ENCODE measurements at places on chromosomes 1 and 21.

DNA sequence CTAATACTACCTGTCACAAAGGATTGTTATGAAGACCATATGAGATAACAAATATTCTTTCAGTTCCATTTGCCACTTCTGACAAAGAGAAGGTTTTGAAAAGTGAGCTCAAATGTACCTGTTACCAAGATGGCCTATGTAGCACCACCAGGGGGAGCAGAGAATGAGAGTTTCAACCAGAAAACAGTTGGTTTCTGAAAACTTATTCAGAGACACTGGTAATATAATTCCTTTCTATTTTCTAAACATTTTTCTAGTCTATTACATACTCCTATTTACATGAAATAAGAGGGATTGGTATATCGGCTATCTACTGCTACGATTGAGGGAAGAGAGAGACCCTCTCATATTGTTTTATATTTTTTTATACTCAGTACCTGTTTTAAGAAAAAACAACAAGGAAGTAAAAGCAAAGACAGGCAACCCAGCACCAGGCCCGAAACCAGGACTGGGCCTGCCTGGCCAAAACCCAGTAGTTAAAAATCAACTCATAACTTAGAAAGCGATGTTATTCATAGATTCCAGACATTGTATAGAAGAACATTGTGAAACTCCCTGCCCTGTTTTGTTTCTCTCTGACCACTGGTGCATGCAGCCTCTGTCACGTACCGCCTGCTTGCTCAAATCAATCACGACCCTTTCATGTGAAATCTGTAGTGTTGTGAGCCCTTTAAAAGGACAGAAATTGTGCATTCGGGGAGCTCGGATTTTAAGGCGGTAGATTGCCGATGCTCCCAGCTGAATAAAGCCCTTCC is 48.3 kb downstream of the IL23R start:
- peak; percentile 52 for DNase-seq

DNA sequence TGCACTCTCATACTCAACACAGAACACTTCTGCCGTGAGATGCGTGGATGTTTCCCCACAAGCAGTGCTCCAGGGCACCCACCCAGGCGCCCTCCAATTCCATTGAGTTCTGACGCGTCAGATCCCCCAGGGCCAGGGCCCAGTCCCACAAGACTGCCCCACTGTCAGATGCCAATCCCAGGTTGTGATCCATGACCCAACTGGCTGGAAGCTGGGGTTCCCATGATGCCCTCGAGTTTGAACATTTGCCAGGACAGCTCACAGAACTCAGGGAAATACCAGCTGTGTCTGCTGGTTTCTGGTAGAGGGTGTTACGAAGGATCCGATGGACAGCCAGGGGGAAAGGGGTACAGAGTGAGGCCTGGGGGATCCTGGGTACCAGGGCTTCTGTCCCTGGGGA is 58.4 kb downstream of the AGPAT3 start:
- DNase-seq, result no peak

DNA sequence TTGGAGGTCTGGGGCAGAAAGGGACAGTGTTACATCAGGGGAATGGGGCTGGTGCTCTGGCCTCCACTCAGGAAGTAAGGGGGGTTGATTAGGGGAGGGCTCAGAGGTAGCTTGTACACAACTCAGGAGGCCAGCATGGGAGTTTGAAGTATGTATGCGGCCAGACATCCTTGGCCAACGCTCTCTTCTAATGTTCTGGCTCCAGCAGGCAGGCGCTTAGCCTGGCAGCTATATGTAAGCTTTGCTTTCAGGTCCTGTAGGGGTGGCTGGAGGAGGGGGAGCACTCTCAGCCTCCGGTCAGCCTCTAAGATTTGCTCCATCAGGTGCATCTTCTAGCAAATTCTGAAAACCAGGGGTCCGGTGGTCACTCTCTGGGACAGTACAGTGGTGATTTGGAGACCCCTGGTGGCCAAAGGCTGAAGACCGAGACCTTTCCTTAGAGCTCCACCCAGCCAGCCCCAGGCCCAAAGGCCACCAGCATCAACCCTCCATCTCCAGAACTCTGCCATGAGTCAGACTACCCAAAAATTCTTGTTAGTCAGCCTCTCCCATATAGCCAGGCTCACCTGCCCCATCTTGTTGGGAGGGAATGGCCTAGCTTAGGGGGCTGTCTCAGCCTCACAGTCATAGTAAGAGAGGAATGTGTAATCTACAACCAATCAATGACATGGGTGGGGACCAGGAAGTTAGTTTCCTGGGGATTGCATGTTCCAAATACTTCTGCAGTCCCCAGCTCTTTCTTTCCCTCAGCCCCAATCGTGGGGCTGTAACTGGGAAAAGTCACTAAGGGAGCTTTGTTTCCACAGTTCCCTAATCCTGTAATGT is 9.7 kb upstream of the COL8A2 start:
- DNase-seq, result peak; percentile 80

- DNase-seq, result no peak
Measured at GRCh38 chr21:32826329-32827167, 55.0 kb upstream of the PAXBP1 start.

GRCh38 chr1:160474392-160475242 is 48.4 kb downstream of the SLAMF6 start:
- DNase-seq, result no peak

- DNase-seq, result no peak
Measured at GRCh38 chr1:40058097-40058452, 17.5 kb downstream of the CAP1 start.

- no peak for DNase-seq
Measured at GRCh38 chr1:165678509-165678908, 19.9 kb downstream of the ALDH9A1 start.

GRCh38 chr1:29695036-29695435 is 458.7 kb downstream of the PTPRU start:
- DNase-seq, result no peak

DNA sequence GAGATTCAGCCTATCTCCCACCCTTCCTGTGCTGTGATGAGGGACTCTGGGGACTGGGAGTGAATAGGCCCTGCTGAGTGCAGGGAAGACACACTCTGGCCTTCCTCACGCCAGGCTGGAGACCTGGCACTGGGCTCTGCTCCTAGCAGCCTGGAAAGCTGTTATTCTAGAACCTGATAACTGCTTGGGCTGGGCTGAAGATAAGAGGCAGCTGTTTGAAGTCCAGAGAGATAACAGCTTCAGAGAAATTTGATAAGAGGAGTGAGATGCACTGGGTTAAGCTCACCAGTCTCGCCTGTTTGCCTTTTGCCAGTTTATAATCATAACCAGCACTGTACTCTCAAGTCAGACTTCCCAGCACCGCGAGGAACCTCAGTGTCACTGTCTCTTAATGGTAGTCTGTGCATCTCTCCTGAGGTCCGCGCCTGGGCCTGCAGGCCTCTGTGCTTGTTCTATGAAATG is 46.6 kb upstream of the GPR37L1 start:
- DNase-seq, result no peak
